ENCODE measurements at places on chromosomes 5 and 9.

GRCh38 chr9:74132986-74133385 lies 364.1 kb upstream of the RORB start:
- DNase-seq = no peak

DNA sequence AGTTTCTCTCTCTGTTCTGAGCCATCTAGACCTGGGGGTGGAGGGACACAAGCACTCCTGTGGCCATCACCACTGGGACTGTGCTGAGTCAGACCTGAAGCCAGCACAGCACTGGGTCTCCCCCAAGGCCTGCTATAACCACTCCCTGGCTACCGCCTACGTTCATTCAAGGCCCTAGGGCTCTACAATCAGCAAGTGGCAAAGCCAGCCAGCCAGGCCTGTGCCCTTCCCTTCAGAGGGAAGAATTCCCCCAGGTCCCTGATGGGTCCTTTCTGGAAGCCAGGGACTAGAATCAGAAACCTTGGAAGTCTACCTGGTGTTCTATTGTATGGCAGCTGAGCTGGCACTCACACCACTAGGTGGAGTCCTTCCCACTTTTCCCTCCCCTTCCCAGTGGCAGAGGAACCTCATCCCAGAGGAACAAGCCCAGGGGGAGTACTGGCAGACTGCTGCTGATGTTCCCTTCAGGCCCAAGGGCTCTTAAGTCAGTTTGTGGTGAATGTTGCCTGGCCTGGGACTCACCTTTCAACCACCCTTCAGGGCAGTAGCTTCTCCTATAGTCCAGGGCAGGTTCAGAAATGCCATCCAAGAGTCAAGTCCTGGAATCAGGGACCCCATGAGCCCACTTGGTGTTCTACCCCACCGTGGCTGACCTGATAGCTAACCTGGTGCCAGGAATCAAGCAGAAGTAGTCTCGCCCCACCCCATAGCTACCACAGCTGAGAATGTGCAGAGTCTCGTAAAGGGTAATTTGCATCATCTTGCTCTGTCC lies 20.0 kb downstream of the JMY start:
- DNase-seq = no peak

GRCh38 chr5:145283141-145283810 lies 551.9 kb downstream of the PRELID2 start:
- DNase-seq = no peak

DNA sequence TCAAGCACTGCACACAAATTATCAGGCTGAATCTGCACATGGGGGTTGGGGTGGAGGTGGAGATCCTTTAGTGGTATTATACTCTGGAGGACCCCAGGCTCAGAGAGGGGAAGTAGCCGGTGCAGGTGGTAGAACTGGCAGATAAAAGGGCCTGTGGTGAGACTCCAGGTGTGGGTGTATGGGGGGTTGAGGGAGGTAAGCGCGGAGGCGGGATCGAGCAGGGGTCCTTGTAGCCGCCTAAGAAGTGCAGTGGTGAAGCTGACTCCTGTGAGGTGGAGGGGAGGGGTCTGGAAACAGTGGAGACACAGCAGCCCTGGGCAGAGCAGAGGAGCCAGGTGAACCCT lies 841 bp downstream of the ACSL6 start:
- DNase-seq = no peak

DNA sequence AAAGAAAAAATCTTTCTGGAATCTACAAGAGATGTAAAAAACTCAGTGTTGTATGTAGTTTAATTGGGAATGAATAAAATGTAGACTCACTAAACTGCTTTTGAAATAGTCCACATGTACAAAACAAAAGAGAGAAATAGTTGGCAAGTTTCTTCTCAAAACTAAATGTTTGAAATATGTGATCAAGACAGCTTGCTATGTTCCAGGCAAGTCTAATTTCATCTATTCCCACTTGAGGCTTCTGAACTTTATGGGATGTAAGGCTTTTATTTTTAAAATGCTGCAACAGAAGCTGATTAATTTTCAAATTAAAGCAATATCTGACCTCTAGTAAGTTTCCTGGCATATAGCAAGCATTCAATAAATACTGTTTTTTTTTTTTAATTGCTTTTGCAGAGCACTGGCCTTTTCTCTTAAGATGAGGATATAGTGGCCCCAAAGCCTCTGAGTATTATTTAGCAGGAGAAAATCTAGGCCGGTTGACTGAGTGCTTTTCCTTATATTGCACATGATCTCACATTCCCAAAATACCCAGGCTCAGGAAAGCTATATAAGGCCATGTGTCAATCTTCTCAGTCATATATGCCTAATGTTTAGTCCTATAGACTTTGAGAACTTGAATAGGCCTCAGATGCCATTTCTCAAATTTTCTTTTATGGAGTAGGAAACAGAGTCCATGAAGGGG lies 183.2 kb downstream of the NTRK2 start:
- no peak for DNase-seq

DNA sequence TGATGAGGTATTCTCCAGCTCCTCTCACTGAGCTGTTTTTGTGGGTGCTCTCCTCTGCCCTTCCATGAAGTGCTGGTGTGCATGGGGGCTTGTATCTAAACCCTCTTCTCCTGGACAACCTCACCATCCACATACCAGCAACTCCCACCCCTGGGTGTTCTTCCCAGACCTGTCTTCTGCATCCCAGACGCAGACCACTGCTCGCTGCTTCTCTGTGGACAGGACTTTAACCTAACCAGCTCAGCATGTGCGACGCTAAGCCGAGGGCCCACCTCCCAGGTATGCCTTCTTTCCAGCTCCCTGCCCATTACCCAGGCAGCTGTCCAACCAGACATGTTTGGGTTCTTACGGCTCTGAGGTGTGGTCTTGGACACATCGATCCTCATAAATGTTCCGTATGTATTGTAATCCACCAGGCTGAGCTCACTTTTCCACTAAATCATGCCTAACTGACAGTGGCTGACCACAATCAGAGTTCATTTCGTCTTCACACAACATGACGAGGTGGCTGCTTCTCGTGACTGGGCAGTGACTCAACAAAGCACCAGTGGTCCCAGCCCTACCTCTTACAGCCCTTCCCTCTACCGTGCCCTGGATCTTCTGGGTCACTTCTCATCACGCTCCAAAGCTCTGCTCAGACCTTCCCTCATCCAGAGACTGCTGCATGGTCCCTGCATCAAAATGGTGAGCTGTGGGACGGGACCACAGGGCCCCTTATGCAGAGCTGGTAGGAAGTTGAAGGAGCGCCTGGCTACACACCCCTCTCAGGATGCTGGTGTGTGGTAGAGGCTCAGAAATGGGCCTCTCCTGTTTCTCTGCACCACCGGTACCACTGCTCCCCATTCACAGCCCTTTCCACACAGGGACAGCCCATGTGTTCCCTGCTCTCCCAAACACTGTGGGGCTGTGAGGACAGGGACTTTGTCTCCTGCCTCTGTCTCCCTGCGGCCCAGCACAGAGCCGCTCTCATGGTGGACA lies 9.6 kb upstream of the PTGES2 start:
- DNase-seq = no peak

GRCh38 chr5:141864371-141865370 lies 13.5 kb downstream of the PCDH1 start:
- no peak for DNase-seq

DNA sequence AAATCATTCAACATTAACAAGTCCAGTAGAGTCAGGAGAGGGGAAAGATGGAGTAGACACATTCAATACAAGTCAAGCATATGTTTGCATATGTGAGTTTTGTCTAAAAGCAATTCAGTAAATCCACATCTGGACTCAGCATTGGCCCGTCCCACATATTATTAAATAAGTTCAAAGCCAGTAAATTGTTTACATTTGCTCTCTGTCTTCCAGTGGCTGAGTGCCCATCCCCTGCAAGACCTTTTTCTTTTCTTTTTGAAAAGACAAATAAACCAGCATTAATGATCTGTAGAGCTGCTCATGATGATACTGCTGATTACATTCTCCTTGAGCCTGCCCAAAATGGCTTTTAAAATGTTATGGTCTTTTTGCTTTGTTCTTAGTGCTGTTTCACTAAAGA lies 71.1 kb downstream of the TNC start:
- no peak for DNase-seq

- no peak for DNase-seq
Observed at GRCh38 chr5:142245786-142246185, 79.0 kb downstream of the SPRY4 start.

DNA sequence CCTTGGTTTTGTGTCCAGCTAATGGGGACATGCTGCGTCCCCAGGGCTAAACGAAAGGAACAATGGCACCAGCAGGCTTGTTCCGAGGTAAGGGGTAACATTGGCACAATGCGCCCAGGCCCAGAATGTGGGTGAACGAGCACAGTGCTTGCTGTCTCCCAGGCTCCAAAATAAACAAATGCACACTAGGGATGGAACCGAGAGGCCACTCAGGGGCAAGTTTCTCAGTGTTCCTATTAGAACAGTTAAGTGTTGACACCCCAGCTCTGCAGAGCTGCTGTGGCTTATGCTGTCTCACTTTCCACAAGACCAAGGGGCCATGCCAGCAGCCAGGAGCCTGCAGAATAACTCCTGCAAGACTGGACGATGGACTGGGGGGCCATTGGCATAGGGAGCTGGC lies 492.4 kb downstream of the GADD45G start:
- no peak for DNase-seq

Measured in CD4-positive, alpha-beta T cell treated with Interleukin-12 subunit alpha and Interleukin-12 subunit beta, for 1 hour (primary cell).